NCI-H1930 (cell line): ENCODE measurements at places on chromosomes 7 and 10.

DNA sequence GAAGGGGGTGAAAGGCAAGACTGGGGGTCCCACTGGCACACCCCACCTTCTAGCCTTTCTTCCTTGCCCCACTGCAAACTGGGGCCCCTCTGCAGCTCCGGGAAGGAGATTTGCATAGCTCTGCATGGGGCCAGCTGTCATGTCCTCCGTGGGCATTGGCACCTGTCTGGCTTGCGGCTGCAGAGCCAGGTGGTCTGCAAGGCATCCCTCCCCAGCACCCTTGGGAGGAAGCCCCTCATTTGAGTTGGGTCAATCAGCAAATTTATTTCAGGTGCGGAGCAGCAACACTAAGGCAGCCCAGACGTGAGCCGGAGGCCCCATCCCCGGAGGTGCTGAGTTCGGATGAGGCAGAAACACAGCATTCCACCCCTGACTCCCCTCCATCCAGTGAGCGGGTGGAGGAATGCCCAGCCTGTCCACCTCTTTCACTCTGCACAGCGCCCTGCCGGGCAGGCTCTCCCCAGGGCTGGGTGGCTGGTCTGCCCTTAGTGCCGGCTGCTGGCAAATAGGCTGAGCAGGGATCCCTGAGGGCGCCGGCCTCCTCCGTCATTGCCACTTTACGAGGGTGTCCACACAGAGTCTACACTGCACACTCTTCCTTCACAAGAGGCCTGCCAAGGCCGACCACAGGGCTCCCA, 143.2 kb downstream of the TCERG1L start:
- DNase-seq, result no peak

- DNase-seq, result peak; percentile 54
Measured at GRCh38 chr7:141460781-141461715, 90.2 kb upstream of the AGK start.

- DNase-seq, result no peak
Measured at GRCh38 chr10:117163954-117164548, 26.0 kb upstream of the VAX1 start.

GRCh38 chr10:63409465-63410027, 56.2 kb downstream of the JMJD1C start:
- no peak for DNase-seq

DNA sequence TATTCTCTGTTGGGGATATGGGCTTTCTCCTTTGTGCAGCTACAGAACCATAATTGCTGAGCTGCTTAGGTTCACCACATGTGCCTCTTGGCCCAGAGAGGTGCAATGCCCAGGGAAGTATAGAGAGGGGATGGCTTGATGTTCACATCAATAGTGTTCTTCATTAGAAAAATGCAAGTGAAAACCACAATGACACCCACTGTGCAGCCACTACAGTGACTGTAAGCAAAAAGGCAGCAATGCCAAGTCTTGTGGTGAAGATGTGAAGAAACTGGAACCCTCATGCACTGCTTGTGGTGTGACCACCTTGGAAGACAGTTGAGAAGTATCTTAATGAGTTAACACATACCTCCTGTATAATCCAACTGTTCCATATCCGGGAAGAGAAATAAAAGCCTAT, 318.9 kb upstream of the ZMIZ1 start:
- DNase-seq, result no peak

- DNase-seq, result peak; percentile 64
Measured at GRCh38 chr7:114759347-114760062, 162.4 kb upstream of the MDFIC start.

DNA sequence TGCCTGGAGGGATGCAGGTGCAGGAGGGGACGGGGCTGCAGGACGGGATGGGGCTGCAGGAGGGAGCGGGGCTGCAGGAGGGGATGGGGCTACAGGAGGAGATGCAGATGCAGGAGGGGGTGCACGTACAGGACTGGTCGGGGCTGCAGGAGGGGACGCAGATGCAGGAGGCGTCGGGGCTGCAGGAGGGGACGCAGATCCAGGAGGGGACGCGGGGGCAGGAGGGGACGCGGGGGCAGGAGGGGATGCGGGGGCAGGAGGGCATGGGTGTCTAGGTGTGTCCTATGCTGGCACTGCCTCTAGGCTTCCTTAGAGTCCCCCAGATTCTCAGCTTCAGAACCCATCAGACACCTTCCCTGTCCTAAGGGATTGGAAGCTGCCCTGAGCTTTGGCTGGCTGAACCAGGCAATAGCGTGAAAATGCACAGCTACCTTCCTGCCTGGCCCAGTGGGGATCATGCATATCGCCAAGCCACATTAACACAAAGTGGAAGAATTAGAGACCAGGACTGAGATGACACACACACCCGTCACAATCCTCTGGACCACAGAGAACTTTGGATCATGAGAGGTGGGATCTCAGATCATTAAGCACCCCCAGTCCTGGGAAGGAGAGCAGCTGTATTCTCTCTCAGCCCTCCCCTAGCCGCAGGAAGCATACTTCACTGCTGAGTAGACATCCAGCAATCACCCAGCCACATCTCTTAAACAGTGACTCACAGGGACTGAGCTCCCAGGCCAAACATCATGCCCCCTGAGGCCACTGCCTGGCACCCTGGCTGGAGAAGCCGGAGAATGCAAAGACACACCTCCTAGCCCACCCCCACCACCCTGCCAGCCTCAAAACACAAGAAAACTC, 67.3 kb downstream of the VWA2 start:
- DNase-seq, result no peak

DNA sequence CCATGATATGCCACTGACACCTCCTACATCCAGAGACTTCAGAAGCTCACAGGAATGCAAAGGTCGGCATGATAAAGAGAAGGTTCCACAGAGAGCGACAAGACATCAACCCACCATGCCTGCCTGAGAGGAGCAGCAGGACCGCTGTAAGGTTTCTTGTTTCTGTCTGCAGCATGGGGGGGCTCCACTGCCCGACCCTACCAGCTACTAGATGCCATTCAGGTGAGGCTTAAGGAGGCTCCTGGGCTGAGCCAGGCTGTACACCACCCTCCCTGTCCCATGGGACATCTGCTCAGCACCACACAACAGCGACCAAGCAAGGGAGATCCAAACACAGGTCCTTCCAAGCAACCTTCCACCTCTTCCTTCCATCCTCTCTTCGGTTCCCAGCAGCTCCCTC, 234.6 kb downstream of the TNS3 start:
- no peak for DNase-seq

DNA sequence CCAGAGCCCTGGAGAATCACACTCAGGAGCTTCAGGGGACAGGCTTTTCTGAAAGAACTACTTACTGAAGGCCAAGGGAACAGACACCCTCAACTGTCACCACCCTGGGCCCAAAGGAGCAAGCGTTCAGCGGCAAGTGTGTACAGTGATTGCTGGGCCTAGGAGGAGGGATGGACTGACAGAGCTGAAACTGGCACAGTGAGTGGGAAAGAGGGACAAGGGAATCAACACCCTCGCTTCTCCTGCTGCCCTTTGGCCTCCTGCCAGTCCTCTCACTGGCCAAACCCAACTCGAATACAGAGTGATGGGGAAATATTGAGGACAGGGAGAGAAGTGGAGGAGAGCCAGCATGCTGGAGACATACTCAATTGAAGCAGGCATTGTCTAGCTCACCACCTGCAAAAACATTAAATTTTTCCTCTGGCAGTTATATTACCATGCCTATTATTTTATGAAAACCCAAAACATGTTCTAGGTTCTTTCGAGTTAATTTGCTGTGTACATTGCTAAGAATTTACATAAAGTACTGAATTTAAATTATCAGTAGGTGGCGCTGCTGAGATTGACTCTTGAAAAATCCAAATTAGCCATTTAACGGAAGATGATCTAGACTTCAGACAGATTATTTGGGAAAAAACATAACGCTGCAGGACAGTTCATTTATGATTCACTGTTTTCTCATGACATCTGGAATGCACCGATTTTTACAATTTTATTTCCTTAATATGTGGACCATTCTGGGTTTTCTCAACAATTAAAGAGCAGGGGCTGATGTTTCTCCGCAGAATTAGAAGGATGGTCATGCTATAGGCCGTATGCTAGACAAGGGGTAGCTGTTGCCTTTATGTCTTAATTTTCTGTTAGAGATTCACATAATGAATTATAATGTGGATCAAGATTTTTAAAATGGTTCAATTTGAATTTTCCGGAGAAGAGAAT, 14.7 kb upstream of the TMEM236 start:
- no peak for DNase-seq

DNA sequence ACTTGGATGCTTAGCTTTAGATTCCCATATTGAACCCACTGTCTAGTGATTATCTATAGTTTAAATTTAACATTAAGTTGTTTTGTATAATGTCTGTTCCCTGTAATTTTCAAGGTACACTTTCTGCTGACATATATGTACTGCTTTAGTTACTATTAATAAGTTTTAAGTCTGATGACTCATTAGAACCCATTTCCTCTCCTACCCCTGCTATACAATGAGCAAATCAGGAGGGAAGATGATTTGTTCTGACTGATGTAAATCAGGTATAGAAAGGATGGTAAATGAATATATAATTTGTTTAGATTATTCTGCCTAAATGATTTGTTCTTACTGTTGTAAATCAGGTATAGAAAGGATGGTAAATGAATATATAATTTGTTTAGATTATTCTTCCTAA, 691.8 kb downstream of the NXPH1 start:
- no peak for DNase-seq

- no peak for DNase-seq
Measured at GRCh38 chr10:129641982-129642381, 174.9 kb downstream of the MGMT start.

DNA sequence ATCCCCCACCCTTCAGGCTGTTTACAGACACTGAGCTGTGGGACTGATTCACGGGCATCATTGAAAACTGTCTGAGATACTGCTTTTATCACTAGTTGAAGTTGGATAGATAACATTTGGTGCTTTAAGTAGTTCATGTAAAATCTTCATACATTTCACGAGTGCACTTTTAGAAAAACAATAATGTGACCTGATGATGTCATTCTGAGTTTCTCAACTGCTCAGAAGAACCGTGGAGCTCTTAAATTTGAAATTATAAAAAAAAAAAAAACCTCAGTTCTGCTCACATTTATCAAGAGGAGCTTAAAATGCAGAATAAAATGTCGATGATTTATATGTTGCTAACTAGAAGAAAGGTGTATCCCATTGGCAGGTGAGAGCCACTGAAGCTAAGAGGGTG, 81.5 kb downstream of the GALNT11 start:
- DNase-seq, result no peak

DNA sequence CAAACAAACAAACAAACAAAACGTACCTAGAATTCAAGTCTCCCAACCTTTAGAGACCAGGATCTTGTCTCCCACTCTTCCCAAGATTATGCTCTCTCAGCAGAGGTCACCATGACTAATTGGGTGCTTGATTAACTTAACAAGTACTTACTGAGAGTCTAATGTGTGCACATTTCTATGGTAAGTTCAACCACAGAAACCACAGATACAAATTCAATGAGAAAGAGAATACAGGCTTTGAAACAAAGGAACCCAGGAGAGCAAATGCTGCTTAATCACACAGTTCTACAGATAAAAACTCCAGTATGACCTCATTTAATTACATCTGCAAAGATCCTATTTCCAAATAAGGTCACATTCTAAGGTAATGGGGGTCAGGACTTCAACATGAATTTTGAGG, 142.8 kb downstream of the DNAJC1 start:
- no peak for DNase-seq

DNA sequence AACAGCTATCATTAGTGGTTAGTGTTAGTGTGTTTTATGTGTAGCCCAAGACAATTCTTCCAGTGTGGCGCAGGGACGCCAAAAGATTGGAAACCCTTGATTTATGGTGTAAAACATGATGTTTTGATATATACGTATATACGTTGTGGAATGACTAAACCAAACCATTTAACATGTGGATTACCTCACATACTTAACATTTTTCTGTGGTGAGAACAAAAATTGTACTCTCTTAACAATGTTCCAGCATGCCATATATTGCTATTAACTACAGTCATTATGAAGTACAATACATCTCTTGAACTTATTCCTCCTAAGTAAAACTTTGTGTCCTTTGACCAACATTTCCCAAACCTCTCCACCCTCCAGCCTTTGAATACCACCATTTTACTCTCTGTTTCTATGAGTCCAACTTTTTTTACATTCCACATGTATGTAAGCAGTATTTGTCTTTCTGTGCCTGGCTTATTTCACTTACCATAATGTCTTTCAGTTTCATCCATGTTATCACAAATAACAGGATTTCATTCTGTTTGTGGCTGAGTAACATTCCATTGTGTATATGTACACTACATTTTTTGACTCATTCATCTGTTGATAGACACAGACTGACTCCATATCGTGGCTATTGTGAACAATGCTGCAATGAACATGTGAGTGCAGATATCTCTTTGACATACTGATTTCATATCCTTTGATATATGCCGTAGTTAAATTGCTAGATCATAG, 42.2 kb upstream of the MAGI2 start:
- DNase-seq, result no peak

GRCh38 chr7:73742753-73743641, 4.4 kb upstream of the ABHD11 start:
- peak; percentile 95 for DNase-seq

DNA sequence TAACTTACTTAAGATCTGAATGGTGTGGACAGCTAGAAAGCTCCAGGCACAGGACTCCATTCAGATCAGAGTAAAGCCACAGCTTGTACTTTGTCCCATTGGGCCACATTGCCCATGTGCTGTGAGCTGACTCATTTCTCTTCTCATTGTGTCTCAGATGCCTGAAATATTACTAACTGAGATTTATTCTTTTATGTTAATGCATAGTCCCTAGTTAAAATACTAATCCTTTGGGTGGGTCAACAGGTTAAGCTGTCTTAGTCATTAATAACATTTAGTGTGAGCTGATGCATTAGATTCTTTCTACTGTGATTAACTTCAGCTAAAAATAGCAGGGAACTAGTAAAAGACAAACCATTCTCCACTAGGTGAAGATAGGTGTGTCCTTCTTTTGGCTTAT, 104.7 kb upstream of the ARMC3 start:
- DNase-seq, result no peak

DNA sequence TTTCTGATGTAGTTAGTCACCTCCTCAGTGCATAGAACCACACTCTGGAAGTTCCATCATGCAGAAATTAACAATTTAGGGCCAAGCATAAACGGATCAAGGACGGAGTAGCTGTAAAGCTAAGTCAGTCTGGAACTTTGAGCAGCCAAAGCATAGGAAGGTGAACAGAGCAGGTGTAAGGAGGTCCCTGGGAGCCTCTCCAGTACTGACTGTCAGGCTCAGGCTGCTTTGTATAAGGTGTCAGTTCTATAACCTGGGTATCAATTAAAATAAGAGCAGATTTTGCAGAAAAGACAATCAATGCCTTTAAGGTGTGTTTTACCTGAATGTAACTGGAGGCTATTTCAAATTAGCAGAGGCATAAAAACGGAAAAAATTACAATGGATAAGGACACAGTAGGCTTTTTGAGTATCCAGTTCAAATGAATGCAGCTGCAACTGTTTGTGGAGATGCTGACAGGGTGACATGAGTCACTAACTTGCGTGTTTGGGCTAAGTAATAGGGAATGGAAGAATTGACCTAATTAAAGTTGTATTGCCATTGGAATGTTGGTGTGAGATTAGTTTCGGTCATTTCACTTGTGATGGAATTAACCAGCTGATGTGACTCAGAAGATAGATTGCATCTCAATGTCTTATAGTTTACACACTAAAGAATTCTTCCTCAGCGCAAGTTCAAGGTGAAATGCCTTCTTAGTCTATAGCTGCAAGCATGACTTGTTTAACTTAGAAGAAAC, 417.9 kb upstream of the CNTNAP2 start:
- DNase-seq, result no peak

GRCh38 chr10:130931256-130931655, 380.3 kb downstream of the TCERG1L start:
- no peak for DNase-seq

GRCh38 chr10:12902851-12903358, 98.6 kb downstream of the CCDC3 start:
- no peak for DNase-seq

- no peak for DNase-seq
Measured at GRCh38 chr7:126445991-126446390, 806.8 kb downstream of the GRM8 start.
